ENCODE measurements at places on chromosomes 4 and X.

GRCh38 chr4:27119239-27119638 is 258.6 kb downstream of the STIM2 start:
- DNase-seq, result no peak

DNA sequence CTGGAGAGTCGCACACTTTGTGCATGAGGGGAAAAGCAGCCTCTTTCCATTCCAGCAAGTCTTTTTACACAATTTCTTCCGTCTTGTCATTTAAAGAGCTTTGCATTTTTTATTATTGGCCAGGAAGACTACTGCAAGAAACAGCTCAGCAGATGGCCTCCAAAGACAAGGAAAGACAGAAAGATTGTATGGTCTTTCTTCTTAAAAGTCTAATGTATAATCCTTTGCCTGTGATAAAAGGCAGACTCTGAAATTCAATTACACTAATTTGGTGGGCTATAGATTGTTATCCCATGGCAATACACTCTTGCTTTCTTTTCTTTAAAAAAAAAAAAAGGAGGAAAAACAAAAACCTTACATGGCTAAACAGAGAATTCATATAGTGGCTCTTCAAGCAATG is 5.9 kb downstream of the CAPN6 start:
- DNase-seq, result no peak

DNA sequence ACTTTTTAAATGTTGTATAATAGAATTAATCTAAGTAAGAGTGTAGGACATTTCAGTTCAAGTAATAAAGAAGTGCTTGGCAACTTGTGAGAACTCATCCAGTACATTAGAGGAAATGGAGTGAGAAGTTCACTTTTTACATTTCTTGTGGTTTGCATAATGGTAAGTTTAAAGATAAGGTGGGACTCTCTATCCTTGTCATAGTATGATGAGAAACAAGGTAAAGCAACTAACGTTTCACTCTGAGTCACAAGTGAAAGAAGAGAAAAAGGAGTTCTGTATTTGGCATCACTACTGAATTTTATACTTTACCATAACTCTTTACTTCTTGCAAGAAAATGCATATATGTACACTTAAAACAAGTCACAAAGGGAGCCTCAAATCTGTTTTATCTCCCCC is 219.4 kb downstream of the SLC4A4 start:
- no peak for DNase-seq

- DNase-seq, result no peak
These were observed 17.7 kb downstream of the IL15 start for GRCh38 chr4:141654098-141654497.

- no peak for DNase-seq
These were observed 71.2 kb downstream of the TSPAN7 start for GRCh38 chrX:38632516-38632915.

- no peak for DNase-seq
These were observed 53.4 kb upstream of the COL25A1 start for GRCh38 chr4:109355835-109356234.

DNA sequence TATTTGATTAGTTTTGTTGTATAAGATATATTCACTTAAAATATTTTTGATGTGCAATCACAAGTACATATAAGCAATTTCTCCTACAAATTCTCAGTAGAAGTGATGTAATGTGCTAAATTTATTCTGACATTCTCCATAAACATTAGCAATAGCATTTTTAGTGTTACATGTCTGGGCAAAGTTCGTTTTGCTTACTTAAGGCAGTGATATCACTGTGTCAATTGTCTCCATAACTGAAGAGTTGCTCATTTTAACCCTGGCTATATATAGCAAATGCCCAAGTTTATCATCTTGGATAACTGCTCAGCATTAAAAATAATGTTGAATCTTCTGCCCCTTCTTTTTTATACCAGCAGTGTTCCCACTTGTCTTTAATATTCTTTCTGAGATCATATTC is 340.0 kb upstream of the NDST4 start:
- no peak for DNase-seq

DNA sequence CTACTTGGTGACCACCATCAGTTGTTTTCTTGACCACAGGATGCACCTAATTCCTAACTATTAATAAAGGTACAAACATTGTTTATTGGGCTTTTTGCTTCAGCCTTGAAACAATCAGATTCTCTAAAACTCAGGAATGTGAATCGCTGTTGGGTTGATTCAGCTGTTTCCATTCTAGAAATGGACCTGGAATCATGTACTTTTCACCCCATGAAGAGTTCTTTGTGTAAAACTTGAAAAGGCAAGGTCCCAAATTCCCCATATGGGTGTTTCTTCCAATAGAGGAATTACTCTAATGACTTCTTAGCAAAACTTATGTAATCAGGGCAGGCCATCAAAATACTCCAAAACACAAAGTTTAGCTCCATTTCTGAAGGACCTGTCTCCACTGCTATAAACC is 7.4 kb downstream of the AFAP1 start:
- no peak for DNase-seq

GRCh38 chrX:10902001-10902400 is 209.1 kb upstream of the HCCS start:
- no peak for DNase-seq

- no peak for DNase-seq
These were observed 77.9 kb upstream of the NAP1L5 start for GRCh38 chr4:88775529-88775928.

DNA sequence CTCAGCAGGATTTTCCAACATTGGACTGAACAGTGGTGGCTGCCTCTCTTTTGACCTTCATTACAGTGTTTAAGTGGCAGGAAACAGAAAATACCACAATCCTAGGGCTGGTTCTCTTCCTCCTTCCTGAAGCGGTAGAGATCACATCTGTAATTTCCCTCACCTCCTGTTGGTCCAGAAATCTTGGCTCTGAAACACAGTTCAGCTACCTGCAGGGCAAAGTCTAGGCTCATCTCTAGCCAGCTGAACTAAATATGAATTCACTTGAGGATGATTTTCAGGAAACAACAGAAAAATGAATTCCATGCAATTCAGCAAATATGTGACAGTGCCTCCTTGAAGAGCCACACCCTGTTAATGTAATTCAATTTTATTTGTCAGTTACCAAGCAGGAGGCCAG is 531.9 kb downstream of the INPP4B start:
- no peak for DNase-seq

DNA sequence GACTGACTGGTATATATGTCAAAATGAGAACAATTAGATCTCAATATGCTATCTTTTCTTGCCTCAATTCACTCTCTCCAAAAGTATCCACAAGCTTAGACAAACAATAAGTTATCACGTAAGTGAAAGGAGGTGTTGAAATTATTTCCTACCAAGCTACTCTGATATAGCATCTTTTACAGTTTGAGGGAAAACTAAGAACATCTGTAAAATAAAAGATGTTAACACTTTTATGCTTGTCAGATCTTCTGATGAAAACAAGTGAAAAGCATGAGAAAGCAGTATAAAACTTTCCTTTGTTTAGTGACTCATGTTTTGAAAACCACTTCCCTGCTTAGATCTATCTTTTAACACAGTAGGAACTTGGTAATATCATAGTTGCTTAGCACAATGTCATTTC is 8.4 kb upstream of the MAB21L2 start:
- no peak for DNase-seq

DNA sequence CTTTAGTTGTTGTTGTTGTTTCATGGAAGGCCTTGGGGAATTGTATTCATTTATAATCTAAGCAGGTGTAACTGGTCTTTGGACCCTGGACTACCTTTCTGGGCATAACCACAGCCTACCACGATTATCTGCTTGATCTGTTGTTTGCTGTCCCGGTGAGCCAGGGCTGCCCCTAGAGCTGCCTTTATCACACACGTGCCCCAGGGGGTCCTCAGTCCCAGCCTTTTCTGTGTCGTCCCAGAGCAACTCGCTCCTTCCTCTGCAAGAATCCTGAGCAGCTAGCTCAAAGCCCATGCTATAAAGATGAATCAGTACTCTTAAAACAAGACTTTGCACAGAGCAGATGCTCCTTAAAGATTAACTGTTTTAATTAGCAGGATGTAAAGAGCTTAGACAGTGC is 273.2 kb downstream of the EVC2 start:
- DNase-seq, result no peak

GRCh38 chr4:76306882-76307659 is 538 bp downstream of the STBD1 start:
- no peak for DNase-seq

DNA sequence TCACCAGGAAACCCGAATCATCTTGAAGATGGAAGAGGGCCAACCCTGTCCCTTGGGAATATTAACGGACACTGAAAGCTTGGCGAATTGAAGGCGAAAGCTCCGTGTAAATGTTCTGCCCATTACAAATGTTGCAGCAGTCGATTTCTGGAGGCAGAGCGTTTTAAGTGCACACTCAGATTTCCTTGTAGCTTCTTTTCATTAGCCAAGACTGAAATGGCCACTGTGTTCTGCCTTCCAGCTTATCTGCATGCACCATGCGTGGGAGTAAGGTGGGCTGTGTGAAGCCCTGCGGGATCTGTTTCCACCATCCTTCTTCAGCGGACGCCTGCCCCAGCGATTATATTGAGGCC is 1.3 kb downstream of the SMIM20 start:
- DNase-seq, result no peak

DNA sequence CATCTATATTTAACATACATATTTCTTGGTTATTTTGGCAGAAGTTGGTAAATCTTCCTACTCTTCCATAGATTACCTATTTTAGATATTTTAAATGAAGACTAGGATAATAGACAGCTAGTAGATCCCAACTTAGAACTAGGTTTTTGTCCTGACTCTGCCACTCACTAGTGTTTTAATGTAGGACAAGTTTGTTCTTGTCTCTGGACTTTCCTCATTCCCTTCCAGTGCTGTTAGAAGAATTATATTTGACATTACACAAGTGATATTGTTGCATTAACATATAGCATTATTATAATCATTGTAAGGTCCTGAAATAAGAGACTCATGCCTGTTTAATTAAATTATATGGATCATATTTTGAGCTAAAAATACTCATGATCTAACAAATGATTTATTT is 24.1 kb upstream of the ALB start:
- no peak for DNase-seq

Measured in NCI-H2029 (cell line).